ENCODE measurements at places on chromosomes 5 and 9. TPM values are rescaled to one million over a fixed set of nuclear protein-coding genes. Genes with fewer than 3 reads are reported as not detected.

AHRR gene
- 2.0 TPM for total RNA-seq

DDX4 gene
- not detected for total RNA-seq

TYRP1 gene
- not detected for total RNA-seq

FCN2 gene
- total RNA-seq: not detected

SLC1A1 gene
- 37.0 TPM for total RNA-seq
